ENCODE measurements at places on chromosomes 5 and 9.

- no peak for DNase-seq
Observed at GRCh38 chr9:37968228-37968701, 64.3 kb upstream of the SLC25A51 start.

DNA sequence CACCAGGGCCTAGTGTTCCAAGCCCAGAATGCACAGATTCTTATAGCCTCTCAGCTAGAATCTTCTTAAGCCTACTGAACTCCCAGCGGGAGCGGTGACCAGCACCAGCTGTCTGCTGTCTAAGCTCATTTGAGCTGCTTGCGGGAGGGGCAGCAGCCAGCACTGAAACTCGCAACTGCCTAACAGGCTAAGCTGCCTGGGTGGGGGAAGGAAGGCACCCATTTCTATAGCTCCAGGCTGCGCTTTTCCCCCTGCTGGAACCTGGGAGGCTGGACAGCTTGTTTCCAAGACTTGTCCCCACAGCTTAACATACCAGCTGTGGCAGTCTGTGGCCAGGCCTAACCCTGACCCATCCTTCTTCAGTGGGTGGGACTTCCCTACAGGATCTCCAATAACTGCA lies 512.9 kb downstream of the EFNA5 start:
- DNase-seq = no peak

DNA sequence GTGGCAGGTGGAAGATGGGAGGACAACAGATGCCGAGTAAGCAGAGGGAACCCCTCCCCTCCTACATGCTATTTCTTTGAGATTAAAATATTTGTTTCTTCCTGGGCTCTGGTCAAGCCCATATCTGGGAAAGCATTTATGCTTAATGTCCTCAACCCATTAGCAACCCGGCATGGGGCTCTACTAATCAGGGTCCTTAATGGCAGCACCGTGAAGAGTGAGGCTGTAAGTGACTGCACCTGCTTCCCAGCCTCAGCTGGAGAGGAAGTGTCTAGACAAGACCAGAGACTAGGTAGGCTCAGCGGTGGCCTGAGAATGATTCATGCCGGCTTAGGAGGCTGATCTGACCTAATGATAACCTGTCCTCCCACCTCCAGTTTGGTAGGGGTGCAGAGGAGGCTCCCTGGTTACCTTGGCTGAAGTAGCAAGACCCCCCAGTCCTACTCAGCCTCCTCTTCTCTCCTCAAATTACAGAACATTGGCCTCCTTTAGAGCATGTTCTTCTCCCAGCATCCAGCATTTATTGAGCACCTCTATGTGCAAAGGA lies 61.3 kb upstream of the HSPA9 start:
- no peak for DNase-seq

DNA sequence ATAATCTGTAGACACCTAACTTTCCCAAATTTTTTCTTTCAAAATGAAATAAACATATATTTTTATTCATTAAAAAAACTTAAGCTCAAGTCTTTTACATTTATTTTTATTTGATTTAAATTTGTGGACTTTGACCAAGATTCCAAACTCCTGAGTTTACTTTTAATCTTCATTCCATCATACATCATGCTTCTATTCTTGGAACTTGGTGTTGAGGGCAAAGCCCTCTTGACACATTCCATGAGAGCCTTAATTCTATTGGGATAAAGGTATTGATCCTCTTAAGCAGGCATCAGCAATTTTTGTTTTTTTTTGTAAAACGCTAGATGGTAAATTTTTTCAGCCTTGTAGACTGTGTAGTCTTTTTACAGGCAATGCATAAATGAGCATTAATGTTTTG lies 53.6 kb downstream of the FBXO4 start:
- DNase-seq = no peak

DNA sequence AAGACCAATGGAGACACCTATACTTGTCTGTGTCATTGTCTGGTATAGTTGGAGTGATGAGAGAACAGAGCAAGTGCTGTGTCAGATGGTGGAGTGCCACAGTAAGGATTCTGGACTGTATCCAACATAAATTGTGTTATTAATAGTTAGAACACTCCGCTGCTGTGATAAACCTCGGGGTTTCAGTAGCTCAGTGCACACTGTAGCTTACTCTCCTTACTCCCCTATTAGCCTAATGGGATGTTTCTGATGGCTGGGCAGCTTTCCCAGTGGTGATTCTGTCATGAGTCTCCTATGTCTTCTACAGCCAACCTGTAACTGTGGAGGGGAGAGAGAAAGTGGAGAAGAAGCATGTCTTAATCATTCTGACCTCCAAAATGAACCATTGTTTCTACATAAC lies 127.6 kb upstream of the PTCH1 start:
- no peak for DNase-seq
